ENCODE measurements at places on chromosomes 2 and 18. TPM values are rescaled to one million over a fixed set of nuclear protein-coding genes. Genes with fewer than 3 reads are reported as not detected.
A peak's percentile ranks its signal among the peaks of the same experiment; 100 is the strongest.

Gene CAVIN2
- 4.8 TPM for total RNA-seq

DNA sequence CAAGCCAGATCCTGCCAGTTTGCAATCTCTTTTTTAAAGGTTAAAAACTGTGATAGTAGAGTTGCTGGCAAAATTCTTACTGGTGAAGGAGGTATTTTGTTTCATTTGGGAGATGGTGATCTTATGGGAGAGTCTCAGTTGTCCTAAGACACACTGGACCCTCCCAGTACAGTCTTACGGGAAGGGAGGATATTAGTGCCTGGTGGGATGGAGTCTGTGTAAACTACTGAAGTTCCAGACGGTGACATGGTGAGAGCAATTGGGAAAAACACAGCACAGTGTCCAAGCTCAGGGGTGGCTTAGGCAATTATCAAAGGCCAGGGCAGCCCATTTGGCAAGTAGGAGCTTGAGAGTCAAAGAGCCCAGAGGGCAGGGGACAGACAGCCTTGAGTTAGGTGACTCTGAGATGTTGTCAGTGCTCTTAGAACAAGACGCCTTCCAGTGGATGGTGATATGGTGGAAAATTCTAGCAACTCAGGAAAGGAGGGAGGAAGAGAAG lies 143.7 kb upstream of the CCDC68 start:
- no peak for DNase-seq
- H3K27me3 ChIP-seq = no peaks in the 10 kb centered on the region
- H3K27ac ChIP-seq = no peak overlapping the region
- no peak overlapping the region for H3K4me3 ChIP-seq

Gene UGT1A7
- 0.07 TPM for total RNA-seq

Gene SNORC
- total RNA-seq = 1.4 TPM

- H3K27me3 ChIP-seq = no peaks in the 10 kb centered on the region
- no peaks in the 10 kb centered on the region for H3K36me3 ChIP-seq
- no peak overlapping the region for H3K4me3 ChIP-seq
- no peak overlapping the region for H3K27ac ChIP-seq
These were observed 55.0 kb downstream of the ARHGAP25 start for GRCh38 chr2:68789603-68790002.

Gene ADCY3
- total RNA-seq = 8.5 TPM

GRCh38 chr2:100643906-100644501 lies 81.2 kb downstream of the PDCL3 start:
- no peak overlapping the region for H3K27ac ChIP-seq
- H3K4me3 ChIP-seq = no peak overlapping the region
- H3K27me3 ChIP-seq = no peaks in the 10 kb centered on the region
- no peak for DNase-seq
- no peaks in the 10 kb centered on the region for H3K36me3 ChIP-seq

GRCh38 chr2:189150033-189150432 lies 29.5 kb downstream of the COL5A2 start:
- H3K36me3 ChIP-seq = no peaks in the 10 kb centered on the region
- H3K27ac ChIP-seq = peak overlapping the region; percentile 3
- no peak for DNase-seq
- no peak overlapping the region for H3K4me3 ChIP-seq
- peaks cover 7% of the 10 kb centered on the region for H3K4me1 ChIP-seq

GRCh38 chr2:64214281-64215115 lies 70.3 kb upstream of the PELI1 start:
- DNase-seq = no peak
- H3K27ac ChIP-seq = peak overlapping the region; percentile 29
- no peaks in the 10 kb centered on the region for H3K27me3 ChIP-seq
- no peak overlapping the region for H3K4me3 ChIP-seq
- H3K4me1 ChIP-seq = peaks cover 11% of the 10 kb centered on the region
- no peaks in the 10 kb centered on the region for H3K36me3 ChIP-seq

Gene LBX2
- total RNA-seq = 3.4 TPM

Gene ZNF521
- total RNA-seq = 13.3 TPM

- H3K36me3 ChIP-seq = no peaks in the 10 kb centered on the region
- peaks cover 29% of the 10 kb centered on the region for H3K4me1 ChIP-seq
- no peak overlapping the region for H3K4me3 ChIP-seq
These were observed 88.5 kb downstream of the SOCS6 start for GRCh38 chr18:70377317-70377799.

DNA sequence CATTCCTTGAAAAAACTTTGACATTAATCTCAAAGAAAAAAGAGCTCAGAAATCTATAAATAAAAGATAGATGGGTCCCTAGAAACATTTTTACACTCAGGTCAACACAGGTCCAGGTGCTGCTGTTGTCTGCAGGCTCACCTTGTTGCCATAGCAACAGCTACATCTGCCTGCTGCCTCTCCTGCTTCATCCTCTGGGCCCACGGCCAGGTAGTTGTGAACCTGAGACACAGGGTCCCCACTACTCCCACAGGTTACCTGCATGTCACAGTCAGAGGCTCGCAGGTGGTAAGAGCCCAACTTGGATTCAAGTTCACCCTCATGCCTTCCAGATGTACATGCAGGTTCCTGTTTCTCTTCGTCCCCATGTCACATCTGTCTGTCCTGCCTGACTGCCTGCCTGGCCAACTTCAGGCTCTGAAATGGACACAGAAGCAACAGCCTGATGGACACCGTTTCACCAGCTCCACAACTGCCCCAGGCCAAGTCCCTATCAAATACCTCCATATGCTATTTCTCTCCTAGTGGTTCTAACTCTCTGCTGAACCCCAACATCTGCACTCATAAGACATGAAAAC lies 88.3 kb upstream of the SALL3 start:
- no peaks in the 10 kb centered on the region for H3K27me3 ChIP-seq
- DNase-seq = no peak

Gene UGGT1
- total RNA-seq = 38.8 TPM

- H3K27me3 ChIP-seq = no peaks in the 10 kb centered on the region
- H3K27ac ChIP-seq = no peak overlapping the region
- H3K4me3 ChIP-seq = no peak overlapping the region
- DNase-seq = no peak
- H3K36me3 ChIP-seq = no peaks in the 10 kb centered on the region
These were observed 34.7 kb downstream of the ST3GAL5 start for GRCh38 chr2:85854166-85854509.

DNA sequence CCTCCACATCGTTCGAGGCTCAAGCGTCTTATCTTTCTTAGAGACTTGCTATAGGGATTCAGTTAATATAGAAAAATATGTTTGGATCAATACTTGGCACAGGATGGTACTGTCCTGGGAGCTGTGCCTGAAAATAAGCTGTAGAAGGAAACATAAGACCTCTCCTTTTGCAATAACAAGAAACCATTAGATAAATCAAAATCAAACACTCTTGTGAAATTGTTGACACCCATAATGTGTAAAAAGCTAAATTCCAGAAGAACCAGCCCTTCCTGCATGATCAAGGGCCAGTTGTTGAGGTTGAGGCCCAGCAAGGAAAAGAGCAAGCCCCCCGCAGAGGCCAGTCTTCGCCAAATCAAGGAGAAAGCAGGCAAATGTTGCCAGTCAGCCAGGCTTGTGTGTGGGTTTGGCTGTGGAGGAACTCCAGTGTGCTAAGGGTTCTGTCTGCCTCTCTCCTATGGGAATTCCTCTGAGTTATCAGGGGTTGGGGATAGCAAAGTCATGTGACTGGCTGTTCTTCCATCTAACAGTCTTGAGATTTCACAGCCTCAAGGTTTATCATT lies 185.7 kb downstream of the ACKR3 start:
- H3K27ac ChIP-seq = no peak overlapping the region
- no peak for DNase-seq
- no peak overlapping the region for H3K4me3 ChIP-seq
- H3K4me1 ChIP-seq = peaks cover 13% of the 10 kb centered on the region

GRCh38 chr2:97646977-97647376 lies 1.1 kb downstream of the COX5B start:
- peak overlapping the region; percentile 77 for H3K4me3 ChIP-seq
- H3K27me3 ChIP-seq = no peaks in the 10 kb centered on the region

DNA sequence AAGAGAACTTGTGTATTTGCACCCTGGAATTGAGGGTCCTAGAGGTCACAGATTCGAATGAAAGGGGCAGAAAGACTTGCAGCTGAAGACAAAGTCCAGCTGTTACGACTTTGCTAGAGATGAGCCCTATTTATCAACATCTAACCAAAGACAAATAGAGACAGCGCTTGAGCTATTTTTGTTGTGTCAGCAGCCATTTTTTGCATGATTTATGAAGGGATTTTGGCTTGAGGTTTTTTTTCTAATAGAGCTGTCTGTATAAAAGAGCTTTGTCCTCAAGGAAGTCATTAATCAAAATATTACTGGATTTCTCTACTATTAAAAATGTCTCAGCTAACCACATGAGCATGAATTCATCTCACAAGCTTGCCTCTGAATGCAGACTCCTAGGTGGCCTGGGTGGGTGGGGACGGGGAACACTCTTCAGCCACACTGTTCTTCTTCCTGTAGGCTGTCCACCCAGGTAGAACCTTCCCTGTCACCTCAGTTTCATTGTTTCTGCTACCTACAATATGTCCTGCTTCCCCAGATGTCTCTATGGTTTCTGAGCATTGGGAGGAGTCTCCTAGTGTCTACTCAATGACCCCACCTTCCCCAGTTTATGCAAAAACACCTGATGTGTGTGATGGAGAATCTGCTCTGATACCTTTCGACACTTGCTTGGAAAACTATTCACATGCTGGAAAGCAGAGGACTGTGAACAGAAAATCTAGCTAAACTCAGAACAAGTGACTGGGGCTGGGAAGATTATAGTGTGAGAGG lies 7.2 kb upstream of the CD226 start:
- H3K36me3 ChIP-seq = no peaks in the 10 kb centered on the region
- H3K4me1 ChIP-seq = no peaks in the 10 kb centered on the region
- no peak overlapping the region for H3K4me3 ChIP-seq
- H3K27me3 ChIP-seq = no peaks in the 10 kb centered on the region

Gene UBR3
- 40.4 TPM for total RNA-seq

DNA sequence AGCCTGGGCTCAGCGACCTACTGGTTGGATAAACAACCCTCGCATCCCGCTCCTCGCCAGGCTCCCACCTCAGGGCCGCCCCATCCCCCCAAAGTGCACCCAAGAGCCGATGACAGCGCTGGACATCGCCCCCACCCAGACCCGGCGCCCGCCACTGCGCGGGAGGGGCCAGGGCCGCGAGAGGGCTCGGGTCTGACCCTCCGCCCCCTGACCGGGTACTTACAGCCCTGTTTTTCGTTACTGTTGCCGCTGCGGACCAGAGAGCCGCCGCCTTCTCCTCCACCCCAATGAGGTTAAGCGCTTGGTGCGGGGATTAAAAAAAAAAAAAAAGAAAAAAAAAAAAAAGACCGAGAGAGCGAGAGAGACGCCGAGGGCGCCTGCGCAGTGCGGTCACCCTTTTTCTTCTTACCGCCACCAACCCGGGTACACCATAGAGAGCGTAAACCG lies at the start of gene CLASP1:
CLASP1 (minus strand) TSS at position 314 of the 447 bp plus-strand sequence. CDS start 43,567 bp downstream, outside the sequence.
- peaks cover 14% of the 10 kb centered on the region for H3K4me1 ChIP-seq
- no peaks in the 10 kb centered on the region for H3K27me3 ChIP-seq
- no peaks in the 10 kb centered on the region for H3K36me3 ChIP-seq
- DNase-seq = peak; percentile 76
- H3K4me3 ChIP-seq = peak within 1 kb of the TSS; percentile 95

Gene RUFY4
- 0.10 TPM for total RNA-seq

DNA sequence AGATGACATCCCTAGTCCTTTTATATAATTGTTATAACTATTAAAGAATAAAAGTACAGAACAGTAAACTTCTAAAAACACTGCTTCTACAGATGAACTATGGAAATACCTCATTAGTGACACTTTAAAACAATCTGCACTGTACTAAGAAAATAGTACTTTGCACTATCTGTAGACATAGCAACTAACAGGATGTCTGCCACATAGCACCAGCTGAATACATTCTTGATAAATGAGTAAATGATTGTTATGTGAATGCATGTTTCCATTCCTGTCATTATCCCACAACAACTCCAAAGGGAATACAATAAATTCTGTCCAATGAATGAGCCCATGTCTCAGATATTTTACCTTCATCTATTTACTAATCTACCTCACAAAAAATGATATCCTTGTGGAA lies 115.3 kb upstream of the SLC35G4 start:
- H3K36me3 ChIP-seq = no peaks in the 10 kb centered on the region
- H3K4me1 ChIP-seq = no peaks in the 10 kb centered on the region
- no peak for DNase-seq
- H3K27me3 ChIP-seq = no peaks in the 10 kb centered on the region
- H3K4me3 ChIP-seq = no peak overlapping the region
- no peak overlapping the region for H3K27ac ChIP-seq

- H3K27ac ChIP-seq = peak overlapping the region; percentile 94
- peaks cover 25% of the 10 kb centered on the region for H3K4me1 ChIP-seq
- no peaks in the 10 kb centered on the region for H3K27me3 ChIP-seq
- H3K4me3 ChIP-seq = no peak overlapping the region
These were observed 2.6 kb downstream of the CLIP4 start for GRCh38 chr2:29117636-29118303.

DNA sequence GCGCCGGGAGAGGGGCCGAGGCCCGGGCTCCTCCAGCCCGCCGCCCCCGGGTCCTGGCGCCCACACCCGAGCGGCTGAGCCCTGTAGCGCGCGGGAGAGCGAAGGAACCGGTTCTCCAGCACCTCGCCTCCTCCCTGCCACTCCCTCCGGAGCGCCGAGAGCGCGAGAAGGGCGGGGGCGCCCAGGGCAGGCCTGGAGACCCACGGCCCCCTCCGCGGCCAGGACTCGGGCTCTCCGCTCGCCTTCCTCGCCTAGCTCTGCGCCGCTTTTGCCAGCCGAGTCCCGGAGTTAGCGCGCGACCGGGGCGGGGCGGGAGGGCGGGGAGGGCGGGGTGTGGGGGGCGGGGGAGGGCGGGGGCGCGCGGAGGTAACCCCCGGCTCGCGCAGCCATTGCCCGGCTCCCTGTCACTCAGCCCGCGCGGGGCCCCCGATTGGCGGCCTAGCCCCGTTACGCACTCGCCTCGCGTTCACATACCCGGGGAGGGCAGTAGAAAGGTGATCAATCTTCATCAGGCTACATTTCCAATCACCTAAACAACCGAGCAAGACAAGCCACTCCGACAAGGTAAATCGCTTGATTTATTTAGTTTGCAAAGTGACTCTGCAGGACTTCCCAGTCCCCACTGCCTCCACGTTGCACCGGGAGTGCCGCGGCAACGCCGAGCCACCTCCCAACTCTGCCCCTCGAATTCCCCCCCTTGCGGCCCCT lies at the start of gene OTX1:
OTX1 (plus strand) TSS at position 497 of the 708 bp plus-strand sequence. CDS start 2,161 bp downstream, outside the sequence.
- H3K27me3 ChIP-seq = peaks cover 95% of the 10 kb centered on the region
- H3K27ac ChIP-seq = no peak within 1 kb of the TSS
- H3K36me3 ChIP-seq = no peaks in the 10 kb centered on the region
- DNase-seq = peak; percentile 69
- peak within 1 kb of the TSS; percentile 75 for H3K4me3 ChIP-seq

Gene IL1B
- total RNA-seq = 1.1 TPM

DNA sequence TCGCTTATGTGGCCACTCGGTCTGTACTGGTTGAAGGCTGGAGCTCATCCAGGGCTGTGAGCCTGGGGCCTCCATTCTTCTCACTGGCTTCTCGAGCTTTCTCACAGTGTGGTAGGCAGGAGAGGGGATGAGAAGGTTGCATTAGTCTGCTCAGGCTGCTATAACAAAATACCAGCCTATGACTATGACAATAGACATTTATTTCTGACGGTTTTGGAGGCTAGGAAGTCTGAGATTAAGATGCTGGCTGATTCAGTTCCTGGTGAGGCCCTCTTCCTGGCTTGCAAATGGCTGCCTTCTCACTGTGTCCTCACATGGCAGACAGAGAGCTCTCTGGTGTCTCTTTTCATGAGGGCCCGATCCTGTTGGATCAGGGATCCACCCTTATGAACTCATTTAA lies 6.2 kb upstream of the STK25 start:
- H3K4me1 ChIP-seq = peaks cover 1% of the 10 kb centered on the region
- H3K27me3 ChIP-seq = no peaks in the 10 kb centered on the region
- DNase-seq = no peak
- no peaks in the 10 kb centered on the region for H3K36me3 ChIP-seq
- H3K27ac ChIP-seq = no peak overlapping the region
- H3K4me3 ChIP-seq = no peak overlapping the region
